ENCODE measurements at places on chromosomes 4 and X.

GRCh38 chr4:8089862-8090261 lies 68.8 kb downstream of the ABLIM2 start:
- DNase-seq: no peak

- no peak for DNase-seq
Measured at GRCh38 chrX:74119016-74119910, 184.7 kb upstream of the ZCCHC13 start.

DNA sequence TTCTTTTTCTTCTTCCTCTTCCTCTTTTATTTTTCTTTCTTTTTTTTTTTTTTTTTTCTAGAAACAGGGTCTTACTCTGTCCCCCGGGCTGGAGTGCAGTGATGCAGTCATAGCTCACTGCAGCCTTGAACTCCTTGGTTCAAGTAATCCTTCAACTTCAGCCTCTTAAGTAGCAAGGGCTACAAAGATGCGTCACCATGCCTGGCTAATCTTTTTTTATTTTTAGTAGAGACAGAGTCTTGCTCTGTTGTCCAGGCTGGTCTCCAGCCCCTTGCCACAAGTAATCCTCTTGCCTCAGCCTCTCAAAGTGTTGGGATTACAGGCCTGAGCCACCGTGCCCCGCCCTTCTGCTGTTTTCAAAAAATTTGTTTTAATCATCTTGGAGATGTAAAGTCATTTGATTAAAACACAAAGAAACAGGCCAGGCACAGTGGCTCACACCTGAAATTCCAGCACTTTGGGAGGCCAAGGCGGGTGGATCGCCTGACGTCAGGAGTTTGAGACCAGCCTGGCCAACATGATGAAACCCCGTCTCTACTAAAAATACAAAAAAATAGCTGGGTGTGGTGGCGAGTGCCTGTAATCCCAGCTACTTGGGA lies 28.1 kb downstream of the SYNPO2 start:
- DNase-seq: no peak

GRCh38 chr4:86640469-86640868 lies 46.4 kb downstream of the PTPN13 start:
- no peak for DNase-seq

GRCh38 chr4:26412381-26413372 lies 77.6 kb downstream of the CCKAR start:
- DNase-seq: no peak

DNA sequence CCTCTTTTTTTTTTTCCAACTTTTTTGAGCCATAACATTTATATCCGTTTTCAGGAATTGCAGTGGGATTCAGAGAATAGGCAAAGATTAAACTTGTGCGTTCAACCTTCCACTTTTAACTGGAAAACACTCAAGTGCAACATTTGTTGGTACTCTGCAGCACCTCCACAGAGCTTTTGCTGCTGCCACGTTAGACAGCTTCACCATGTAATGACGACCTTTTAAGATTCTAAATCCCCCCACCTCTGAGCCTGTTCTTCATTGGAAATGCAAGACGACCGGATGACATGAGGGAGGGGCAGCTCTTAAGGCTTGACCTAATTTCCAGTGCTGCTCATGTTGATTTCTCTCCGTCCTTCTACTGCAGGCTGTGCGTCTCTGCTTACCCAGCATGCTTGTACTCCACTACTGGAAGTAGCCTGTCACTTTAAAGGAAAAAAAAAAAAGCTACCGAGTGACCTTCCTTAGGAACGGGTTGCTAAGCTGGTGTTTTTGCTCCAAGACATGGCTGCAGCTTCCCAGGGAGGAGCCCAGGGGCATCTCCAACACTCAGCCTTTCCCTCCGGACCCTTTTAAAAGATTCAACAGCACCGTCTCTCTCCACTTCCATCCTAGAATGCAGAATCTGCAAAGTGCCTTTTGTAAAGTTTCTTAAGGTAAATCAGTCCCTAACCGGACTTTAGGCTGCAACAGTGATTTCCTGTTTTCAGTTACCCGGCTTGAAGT lies at the start of gene CC2D2A:
Gene CC2D2A, plus strand, starts transcription at position 481 of the 726 bp plus-strand sequence. CDS start 6,051 bp downstream, outside the sequence.
- no peak for DNase-seq

DNA sequence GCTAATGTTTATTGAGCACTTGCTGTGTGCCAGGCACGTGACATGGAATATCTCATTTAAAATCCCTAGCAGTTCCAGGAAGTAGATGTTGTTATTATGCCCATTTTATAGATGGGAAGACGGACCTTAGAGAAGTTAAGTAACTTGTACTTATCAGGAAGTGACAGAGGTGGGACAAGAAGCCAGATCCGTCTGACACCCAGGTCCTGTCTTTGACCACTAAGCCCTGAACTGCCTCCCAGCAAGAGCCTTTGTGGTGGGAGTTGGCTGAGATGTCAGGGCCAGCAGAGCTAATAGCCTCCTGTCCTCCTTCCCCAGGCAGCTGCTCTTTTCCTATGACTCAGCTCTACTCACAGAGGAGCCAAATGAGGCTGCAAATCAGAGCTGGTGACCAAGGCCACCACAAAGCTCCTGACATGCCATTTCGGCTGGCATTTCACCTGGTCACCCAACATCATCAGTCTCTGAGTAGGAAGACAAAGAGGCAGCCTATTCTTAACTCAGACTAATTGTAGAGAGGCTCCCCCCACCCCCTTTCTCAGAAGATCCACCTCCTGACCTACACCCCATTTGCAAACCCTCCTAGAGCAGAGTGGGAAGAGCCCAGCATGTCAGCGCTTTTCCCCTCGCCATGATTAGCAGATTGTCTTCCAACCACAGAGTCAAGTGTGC lies 175.1 kb upstream of the KIT start:
- no peak for DNase-seq

- no peak for DNase-seq
Measured at GRCh38 chr4:26594778-26595177, 10.9 kb downstream of the TBC1D19 start.

- DNase-seq: no peak
Measured at GRCh38 chr4:188297873-188298272, 158.6 kb downstream of the TRIML1 start.

GRCh38 chr4:122534776-122535175 lies 78.3 kb upstream of the IL2 start:
- DNase-seq: no peak

GRCh38 chrX:24026432-24026831 lies 554 bp downstream of the KLHL15 start:
- DNase-seq: no peak

- DNase-seq: no peak
Measured at GRCh38 chr4:118683513-118683912, 1.7 kb upstream of the METTL14 start.

- peak; percentile 54 for DNase-seq
Measured at GRCh38 chr4:184355111-184355604, 119.2 kb downstream of the IRF2 start.

DNA sequence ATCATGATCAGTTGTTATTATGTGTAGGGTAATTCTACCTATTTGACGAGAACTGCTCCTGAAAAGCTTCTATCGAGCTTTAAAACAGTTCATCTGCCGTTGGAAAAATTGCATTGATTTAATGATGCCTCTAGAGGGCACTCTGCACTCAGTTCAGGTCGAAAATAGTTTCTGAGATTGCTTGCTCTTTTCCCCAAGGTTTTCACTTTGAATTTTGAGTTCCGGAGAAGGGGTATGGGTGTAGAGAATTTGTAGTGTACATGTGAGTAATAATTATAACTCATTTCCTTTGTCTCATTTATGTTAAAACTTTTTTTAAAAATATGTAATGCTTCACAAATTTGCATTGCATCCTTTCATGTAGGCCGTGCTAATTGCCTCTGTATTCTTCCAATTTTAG lies 28.4 kb upstream of the TNIP3 start:
- no peak for DNase-seq

DNA sequence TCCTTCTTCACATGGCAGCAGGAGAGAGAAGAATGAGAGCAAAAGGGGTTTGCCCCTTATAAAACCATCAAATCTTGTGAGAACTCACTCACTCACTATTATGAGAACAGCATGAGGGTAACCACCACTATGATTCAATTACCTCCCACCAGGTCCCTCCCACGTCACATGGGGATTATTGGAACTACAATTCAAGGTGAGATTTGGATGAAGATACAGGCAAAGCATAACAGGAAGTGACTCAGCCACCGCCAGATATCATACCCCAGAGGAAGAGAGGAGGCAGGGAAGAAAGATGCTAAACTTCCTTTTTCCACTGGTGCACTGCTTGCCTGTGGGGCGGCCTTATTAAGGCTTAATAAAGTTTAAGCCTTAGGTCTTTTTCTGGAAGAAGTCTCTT lies 766.1 kb downstream of the KCTD8 start:
- no peak for DNase-seq

- no peak for DNase-seq
Measured at GRCh38 chr4:99507349-99507748, 3.5 kb upstream of the C4orf17 start.

- no peak for DNase-seq
Measured at GRCh38 chrX:6163721-6164120, 64.9 kb downstream of the NLGN4X start.
